ENCODE measurements at places on chromosomes 3 and 15.

DNA sequence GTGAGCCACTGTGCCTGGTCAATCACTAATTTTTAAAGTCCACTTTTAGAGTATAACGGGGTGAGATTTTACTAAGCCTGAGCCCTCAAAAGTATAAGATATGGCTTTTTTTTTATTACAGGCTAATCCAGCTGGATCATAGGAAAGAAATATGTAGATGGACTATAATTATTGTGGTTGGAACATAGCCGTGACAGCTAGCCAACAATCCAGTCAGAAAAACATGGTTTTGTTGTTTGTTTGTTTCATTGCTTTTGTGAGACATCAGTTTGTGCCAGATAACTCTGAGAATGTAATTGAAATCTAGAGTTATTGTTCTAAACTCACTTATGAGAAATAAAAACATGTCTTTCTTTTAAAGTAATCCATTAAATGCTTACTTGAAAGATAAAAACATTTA is 37.3 kb upstream of the ATOSA start:
- DNase-seq: no peak

- no peak for DNase-seq
Measured at GRCh38 chr3:116767726-116768125, 58.1 kb downstream of the TUSC7 start.

DNA sequence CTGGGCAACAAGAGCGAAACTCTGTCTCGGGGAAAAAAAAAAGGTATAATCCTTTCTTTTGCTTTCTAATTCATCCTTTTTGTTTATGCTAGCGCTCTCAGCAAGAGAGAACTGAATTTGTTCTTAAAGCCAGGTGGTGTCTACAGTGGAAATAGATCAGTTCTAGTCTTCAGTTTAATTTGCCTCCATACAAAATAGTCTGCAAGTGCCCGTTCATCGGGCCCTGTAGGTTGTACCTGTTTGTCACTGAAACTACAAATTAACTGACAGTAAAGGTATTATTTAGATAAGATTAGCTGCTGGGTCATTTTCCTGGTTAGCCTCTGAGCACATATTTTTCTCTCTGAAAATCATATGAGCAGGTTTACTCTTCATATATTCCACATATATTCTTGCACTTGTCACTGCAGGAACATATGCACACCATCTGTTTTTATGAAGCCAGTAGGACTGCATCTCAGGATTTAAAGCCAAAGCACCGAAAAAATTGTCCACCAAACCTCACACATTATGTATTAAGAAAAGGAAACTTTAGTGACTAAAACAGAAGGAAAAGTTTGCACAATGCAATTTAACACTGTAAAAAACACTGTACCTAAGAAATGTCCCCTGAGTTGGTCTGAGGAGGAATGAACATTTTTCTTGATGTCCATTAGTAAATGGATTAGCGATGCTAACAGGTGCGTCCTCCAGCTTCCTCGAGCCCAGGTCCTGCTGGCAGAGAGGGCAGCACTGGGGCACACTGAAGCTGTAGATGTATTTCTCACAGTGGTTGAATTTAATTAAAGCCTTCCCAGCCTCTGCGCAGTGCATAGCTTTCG is 437 bp downstream of the MKRN2OS start:
- no peak for DNase-seq

DNA sequence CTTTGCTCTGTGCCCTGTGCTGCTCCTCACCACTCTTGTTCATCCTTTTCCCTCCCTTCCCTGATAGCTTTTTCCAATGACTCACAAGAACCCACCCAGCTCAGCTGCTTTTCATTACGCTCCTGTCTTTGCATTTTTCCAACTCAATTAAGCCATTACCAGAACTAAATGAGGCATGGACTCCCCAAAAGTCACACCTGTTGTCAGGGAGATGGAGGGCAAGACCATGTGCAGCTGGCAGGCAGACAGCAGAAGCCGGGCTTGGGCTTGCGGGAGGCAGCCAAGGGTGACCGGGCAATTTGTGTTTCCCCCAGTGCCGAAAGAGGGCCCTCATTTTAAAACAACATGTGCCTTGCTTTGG is 64.3 kb downstream of the CASR start:
- no peak for DNase-seq

GRCh38 chr3:122235147-122235546 is 51.7 kb downstream of the CASR start:
- no peak for DNase-seq

DNA sequence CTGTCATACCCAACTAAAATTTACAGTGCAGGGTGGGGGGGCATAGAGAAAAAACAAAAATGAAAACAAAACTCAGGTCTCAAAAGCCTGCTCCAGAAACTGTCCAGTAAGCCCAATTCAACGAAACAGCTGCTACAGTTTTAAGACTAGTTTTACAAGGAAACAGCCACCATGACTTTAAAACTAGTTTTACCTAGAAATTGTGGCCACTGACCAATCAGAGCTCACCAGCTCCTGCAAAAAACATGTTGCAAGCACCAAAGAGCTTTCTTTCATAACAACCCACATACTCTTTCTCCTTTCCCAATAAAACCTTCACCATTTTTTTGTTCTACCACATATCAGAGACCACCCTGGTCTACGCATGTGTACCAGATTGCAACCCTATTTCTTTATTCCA is 7.3 kb upstream of the CFAP91 start:
- no peak for DNase-seq

DNA sequence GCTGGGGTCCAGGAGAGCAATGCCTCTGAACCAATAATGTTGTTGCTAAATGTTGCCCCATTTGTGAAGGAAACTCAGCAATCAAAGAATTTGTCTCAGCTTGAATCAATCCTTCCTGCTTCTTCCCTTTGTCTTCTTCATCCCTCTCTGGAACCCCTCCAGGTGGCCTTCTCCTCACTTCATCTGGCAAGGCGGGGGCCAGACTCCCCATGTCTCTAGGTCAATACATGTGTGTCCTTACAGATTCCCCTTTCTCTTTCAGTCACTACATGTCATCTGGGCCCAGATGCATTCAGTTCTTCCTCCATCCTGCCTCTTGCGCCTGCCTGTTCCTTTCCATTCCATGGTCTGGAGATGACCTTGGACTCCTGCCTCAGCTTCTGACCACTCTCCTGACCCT is 8.0 kb upstream of the LTF start:
- DNase-seq: no peak

Data from HTR-8/SVneo (cell line).